ENCODE measurements at places on chromosomes 7 and 10. TPM values are rescaled to one million over a fixed set of nuclear protein-coding genes. Genes with fewer than 3 reads are reported as not detected.

- H3K36me3 ChIP-seq: no peaks in the 10 kb centered on the region
- no peak overlapping the region for H3K4me3 ChIP-seq
- H3K27me3 ChIP-seq: no peaks in the 10 kb centered on the region
- peaks cover 43% of the 10 kb centered on the region for H3K4me1 ChIP-seq
- peak overlapping the region; percentile 59 for H3K27ac ChIP-seq
Observed at GRCh38 chr7:35723011-35723410, 28.1 kb upstream of the HERPUD2 start.

DNA sequence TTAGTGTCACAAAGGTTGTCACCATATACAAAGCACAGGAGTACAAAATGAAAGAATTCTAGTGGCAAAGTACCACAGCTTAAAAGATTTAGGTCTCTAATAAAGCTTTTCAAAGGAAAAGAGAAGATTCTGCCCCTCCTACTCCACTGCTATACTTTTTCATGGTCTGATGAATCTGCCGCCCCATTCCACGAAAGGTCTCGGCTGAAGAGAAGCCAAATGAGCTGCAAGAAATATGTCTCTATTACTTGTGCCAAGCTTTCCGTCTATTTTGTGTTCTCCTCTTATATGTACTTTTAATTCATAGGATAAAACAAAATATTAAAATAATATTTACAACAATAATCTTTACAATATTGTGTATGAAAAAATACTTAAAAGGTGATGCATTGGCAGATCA lies 222.6 kb downstream of the ANK3 start:
- no peaks in the 10 kb centered on the region for H3K27me3 ChIP-seq
- H3K36me3 ChIP-seq: peaks cover 6% of the 10 kb centered on the region
- DNase-seq: no peak

DNA sequence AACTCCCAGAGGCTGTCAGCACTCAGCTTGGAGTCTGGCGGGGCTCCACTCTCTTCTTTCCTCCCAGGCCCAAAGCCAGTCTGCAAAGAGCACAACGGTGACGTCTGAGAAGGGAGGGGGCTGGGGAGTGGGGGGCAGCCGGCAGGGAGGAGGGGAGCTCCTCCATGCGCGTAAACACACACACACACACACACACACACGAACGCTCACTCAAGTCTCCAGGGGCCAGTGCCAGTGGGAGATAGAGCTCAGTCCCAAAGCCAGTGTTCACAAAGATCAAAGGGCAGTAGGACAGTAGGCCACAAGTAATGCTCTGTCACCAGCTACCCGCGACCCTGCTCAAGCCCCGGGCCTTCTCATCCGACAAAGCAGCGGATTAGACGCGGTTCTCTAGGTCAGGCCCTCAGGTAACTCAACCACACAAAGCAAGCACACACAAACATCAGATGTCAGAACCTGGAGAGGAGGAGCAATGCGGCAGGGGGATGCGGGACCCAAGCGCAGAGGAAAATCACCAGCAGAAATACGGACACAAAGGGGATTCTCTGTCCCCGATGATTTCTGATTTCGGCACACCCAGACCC lies 19.9 kb downstream of the TCAF1 start:
- H3K36me3 ChIP-seq: no peaks in the 10 kb centered on the region
- H3K4me3 ChIP-seq: peak overlapping the region; percentile 33
- H3K27me3 ChIP-seq: peaks cover 25% of the 10 kb centered on the region

DNA sequence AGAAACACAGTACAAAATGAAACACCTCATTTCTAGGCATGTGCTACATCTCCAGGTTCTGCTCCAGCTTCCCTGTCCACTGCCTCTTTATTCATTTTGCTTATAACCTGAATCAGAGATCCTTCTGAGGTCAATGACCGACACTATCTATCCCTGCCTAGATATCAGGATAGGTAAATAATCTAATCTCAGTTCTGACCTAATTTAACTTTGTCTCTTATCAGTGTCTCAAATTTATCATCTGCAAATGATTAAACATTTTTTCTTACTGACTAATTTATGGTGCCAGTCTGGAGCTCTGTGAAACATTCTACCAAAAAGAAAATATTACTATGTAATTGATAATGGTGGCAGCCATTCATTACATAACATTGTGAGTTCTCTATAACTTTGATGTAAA lies 61.1 kb downstream of the SGCE start:
- no peaks in the 10 kb centered on the region for H3K27me3 ChIP-seq
- no peak for DNase-seq
- no peak overlapping the region for H3K27ac ChIP-seq
- peaks cover 3% of the 10 kb centered on the region for H3K4me1 ChIP-seq

- no peaks in the 10 kb centered on the region for H3K36me3 ChIP-seq
- no peak overlapping the region for H3K27ac ChIP-seq
- H3K27me3 ChIP-seq: peaks cover 4% of the 10 kb centered on the region
- no peak for DNase-seq
- H3K4me3 ChIP-seq: no peak overlapping the region
Observed at GRCh38 chr7:13017881-13018280, 330.4 kb downstream of the ARL4A start.

DNA sequence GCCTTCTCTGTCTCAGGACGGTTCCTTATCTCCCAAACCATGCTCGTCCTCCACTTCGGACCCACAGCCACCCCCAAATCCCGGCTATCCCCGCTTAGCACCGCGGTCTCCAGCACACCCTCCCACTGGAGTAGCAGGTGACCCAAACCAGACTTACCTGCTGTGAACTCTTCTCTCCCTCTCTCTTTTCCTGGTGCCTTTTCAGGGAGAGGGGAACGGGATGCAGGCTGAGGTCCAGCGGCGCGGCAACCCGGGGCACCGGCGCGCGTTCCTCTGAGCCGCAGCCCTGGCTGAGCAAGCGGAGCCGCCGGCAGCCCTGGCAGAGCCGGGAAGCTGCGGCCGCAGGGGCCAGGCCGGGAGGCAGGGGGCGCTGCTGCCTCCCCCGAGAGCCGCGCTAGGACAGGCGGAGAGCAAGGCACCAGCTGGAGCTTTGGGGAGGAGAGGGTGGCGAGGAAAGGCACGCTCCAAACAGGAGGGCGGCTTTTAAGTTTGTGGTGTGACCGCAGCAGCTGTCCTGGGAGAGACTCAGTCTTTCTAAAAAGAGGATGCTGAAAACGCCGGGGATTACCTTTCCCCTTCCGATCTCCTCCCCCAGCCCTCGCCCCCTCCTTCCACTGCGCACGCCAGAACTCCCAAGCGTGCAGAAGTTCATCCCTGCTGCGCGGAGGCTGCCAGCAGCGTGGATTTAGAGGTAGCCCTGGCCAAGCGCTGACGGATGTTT lies at the start of gene SEMA3D:
Gene SEMA3D (minus strand): TSS at position 536 of the 721 bp plus-strand sequence. CDS start 65,165 bp downstream, outside the sequence.
- H3K4me3 ChIP-seq: peak within 1 kb of the TSS; percentile 12
- H3K27me3 ChIP-seq: peaks cover 46% of the 10 kb centered on the region
- H3K36me3 ChIP-seq: no peaks in the 10 kb centered on the region

- no peak overlapping the region for H3K4me3 ChIP-seq
- H3K27ac ChIP-seq: no peak overlapping the region
- no peak for DNase-seq
- no peaks in the 10 kb centered on the region for H3K36me3 ChIP-seq
- H3K4me1 ChIP-seq: no peaks in the 10 kb centered on the region
Observed at GRCh38 chr7:125670926-125671572, 741.4 kb upstream of the POT1 start.

GRCh38 chr10:121988361-121989324 lies at the start of gene TACC2:
Gene TACC2, plus strand, starts transcription at chr10:121989163. Its CDS starts 32,819 bp downstream, at chr10:122021982.
- peaks cover 1% of the 10 kb centered on the region for H3K36me3 ChIP-seq
- no peak within 1 kb of the TSS for H3K4me3 ChIP-seq
- H3K4me1 ChIP-seq: peaks cover 5% of the 10 kb centered on the region
- peak; percentile 25 for DNase-seq

- H3K27me3 ChIP-seq: no peaks in the 10 kb centered on the region
- H3K4me1 ChIP-seq: no peaks in the 10 kb centered on the region
- H3K4me3 ChIP-seq: no peak overlapping the region
- H3K36me3 ChIP-seq: no peaks in the 10 kb centered on the region
- DNase-seq: no peak
Observed at GRCh38 chr10:44985175-44985681, 6.6 kb upstream of the DEPP1 start.

DNA sequence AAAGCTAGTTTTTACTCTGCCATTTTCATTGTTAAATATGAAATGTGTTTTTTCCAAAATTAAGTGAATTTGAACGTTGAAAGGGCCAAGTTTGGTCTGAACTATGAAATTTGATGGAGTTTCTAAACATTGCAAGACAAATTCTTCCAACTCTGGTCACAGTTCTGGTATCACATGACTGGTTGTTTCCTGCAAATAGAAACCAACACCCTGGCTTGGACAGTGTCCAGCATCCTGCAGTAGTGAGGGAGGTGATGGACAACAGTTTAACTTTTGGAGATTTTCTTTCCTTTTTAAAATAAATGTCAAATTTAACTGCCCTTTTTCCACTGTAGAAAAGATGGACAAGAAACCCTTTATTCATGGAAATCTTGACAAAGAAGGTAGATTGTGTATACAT lies 54.8 kb upstream of the AGBL3 start:
- no peak overlapping the region for H3K4me3 ChIP-seq
- H3K27me3 ChIP-seq: no peaks in the 10 kb centered on the region
- H3K4me1 ChIP-seq: peaks cover 11% of the 10 kb centered on the region
- no peak for DNase-seq
- no peak overlapping the region for H3K27ac ChIP-seq

GRCh38 chr7:23216021-23216420 lies 30.6 kb upstream of the GPNMB start:
- no peak for DNase-seq
- no peaks in the 10 kb centered on the region for H3K4me1 ChIP-seq
- no peak overlapping the region for H3K4me3 ChIP-seq
- no peaks in the 10 kb centered on the region for H3K36me3 ChIP-seq

- no peak overlapping the region for H3K4me3 ChIP-seq
- H3K27me3 ChIP-seq: no peaks in the 10 kb centered on the region
- DNase-seq: no peak
- H3K4me1 ChIP-seq: no peaks in the 10 kb centered on the region
- no peak overlapping the region for H3K27ac ChIP-seq
Observed at GRCh38 chr7:147861058-147861716, 729.4 kb upstream of the C7orf33 start.

Gene SPDYE2B
- 0.19 TPM for total RNA-seq

Gene EPHB4
- 5.9 TPM for total RNA-seq
